ENCODE measurements at places on chromosomes 5 and 9.

DNA sequence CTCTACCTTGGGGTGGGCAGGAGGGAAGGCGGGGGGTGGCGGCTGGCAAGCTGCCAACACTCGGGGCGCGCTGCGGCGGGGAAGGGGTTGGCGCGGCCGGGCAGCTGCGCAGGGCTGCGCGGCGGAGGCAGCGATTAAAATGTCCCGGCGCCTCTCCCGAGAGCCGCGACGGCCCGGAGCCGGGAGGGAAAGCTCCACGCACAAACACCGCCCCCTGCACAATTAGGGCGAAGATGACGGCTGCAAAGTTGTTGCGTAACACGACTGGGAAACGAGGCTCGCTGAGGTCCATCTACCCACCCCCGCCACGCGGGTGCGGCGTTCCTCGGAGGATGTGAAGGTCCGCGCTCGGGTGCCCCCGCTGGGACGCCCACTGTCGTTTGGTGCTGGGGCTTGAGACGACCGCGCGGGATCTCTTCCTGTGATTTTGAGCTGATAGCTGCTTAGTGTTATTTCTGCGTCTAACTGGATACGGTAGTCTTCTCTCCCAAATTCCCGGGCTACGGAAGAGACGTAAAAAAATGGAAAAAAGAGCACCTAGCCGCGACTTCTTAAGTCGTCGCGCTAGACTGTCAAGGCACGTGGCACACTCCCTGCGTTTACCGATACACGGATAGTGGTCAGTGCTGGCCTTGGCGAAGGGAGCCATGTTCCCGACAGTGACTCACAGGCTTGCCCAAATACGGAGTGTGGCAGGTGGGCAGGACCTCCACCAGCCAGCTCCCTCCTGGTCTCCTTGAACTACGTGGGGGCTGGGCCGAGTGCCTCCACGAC is 958 bp upstream of the NFIL3 start:
- DNase-seq = peak; percentile 78

- no peak for DNase-seq
Measured at GRCh38 chr5:135309391-135310327, 89.4 kb downstream of the MACROH2A1 start.

GRCh38 chr5:39175273-39175955 is 43.9 kb downstream of the FYB1 start:
- DNase-seq = no peak

DNA sequence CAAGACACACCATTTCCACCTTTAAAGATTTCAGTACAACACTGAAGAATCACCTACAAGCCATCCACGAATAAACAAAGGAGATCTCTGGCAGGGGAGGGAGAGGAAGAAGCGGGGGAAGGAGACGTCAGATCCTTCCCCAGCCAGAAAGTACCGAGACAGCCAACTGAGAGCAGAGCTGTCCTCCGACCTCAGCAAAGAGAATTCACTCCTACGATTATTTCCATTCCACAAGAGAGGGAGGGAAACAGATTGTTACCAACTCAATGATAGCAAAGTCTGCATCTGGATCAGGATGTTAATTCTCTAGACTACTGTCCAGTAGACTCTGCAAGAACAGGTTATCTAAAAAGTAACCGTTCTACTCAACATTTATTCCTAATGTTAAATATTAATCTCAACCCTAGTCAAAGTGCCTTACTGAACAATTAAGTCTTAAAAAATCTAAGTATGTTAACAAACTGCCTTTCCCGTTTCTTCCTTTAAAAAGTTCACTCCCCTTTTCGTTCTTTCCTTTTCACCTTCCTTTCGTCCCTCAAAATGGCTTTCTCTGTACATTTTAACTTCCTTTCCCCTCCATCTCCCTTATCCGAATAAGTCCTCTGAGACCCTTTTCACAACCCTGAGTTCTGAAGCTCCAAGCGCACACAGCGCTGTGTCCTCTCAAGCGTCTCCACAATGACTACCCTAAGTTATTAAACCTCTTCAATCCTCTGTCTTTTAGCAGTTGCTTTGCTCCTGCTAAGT is 1.4 kb downstream of the CHD1 start:
- peak; percentile 23 for DNase-seq

GRCh38 chr9:78368236-78368635 is 71.3 kb downstream of the PSAT1 start:
- no peak for DNase-seq

DNA sequence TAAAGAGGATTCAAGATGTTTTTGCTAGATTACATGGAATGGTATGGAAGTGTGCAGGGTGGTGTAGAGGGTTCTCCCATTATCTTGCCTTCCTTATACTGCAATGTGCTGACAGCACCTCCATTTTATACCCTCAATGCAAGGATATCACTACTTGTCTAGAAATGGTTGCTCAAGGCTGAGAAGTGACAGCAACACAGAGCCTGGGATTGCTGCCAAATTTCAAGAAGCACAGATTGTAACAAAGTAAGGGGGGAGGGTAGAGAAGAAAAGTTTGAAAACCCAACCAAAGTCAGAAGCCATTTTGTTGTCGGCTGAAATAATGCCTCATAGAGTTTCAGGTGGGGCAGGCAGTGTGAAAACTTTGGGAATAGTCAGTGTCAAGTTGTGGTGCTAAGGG is 29.8 kb downstream of the PCDHAC2 start:
- DNase-seq = no peak

DNA sequence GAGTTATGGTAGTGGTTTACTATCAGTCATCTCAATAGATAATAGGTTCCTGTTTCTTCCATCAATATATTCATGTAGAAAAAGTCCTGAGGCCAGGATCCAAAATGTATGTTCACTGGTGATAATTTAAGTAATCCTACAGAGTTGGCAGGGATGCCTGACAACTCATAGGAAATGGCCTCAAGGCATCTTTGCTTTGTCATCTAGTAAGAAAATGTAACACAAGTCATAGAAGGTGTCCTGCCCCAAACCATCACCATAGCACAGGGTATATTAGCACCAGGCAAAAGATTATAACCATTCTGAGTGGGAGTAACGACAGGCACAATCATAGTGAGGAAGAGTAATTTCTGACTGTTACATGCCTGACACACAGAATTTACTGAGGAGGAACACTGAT is 257.0 kb downstream of the TMEM167A start:
- DNase-seq = no peak

GRCh38 chr5:74442466-74442865 is 198.1 kb downstream of the ENC1 start:
- peak; percentile 28 for DNase-seq

DNA sequence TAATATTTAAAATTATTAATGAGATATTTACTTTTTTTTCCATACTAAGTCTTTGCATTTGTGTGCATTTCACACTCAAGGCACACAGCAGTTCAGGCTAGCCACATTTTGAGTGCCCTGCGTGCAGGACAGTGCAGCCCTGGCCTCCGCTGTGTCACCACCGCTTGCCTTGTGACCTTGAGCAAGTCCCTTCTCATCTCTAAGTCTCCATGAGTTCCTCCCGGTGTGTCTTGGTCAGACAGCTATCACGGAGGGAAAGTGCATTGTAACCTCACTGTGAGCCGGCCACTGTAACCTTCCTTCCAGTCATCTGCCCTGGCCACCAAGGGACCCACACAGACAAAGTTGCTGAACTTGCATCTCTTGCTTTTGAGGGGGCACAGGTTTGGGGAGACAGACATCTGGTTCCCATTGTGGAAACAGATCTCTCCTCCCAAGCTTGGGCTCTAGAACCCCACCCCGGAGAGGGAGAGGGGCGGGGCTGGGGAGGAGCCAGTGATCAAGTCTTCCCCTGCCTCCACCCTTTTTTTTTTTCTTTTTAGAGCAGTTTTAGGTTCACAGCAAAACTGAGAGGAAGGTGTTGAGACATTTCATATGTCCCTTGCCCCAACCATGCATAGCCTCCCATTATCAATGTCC is 96.8 kb downstream of the C9orf50 start:
- DNase-seq = no peak

DNA sequence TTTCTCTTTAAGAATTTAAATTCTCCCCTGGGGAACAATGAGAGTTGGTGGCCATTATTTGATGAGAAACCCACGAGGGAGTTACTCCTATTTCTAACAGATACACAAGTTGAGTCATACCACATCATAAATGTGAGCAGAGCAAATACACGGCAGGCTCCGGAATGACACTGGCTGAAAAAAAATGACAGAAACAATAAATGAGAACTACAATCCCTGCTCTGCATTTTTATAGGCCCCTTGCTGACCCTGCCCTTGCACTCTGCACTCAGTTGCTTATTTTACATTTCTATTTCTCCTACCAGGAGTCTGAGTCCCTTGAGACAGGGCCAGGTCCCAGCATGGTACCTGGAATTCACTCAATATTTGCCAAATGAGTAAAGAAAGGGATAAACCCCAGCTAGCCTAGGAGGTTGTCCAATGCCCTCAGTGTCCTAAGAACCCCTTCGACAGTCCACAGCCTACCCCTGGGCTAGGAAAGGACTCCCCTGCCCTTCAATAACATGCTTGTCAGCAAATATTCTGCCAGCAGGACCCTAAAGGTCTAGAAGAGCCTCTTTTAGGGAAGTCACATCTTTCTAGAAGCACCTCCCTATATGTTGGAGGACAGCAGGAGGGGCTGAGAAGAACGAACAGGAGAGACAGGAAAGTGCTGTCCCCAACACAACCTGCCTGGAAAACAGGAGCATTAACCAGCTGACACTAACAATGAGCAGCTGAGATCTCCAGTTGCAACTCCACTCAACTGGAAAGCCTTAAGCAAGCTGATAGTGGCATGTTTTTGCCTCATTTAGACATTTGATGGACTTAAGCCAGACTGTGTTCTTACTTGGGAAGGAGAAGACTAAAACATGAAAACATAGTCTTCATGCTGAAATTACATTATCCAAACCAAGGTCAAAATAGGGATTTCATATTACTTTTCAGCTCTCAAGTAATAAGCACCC is 191.2 kb downstream of the ACTL7B start:
- DNase-seq = no peak

Measured in D341Med (cell line).